Purkinje cell (primary cell): ENCODE measurements at places on chromosomes 7 and 10. TPM values are rescaled to one million over a fixed set of nuclear protein-coding genes. Genes with fewer than 3 reads are reported as not detected.

LIPA gene
- polyA plus RNA-seq, result 33.1 and 50.0 TPM in 2 replicates

MMRN2 gene
- polyA plus RNA-seq, result 0.46 and 0.52 TPM in 2 replicates

SPDYE9 gene
- 1.4 and 2.2 TPM in 2 replicates for polyA plus RNA-seq

OR2A12 gene
- not detected in 2 replicates for polyA plus RNA-seq

MYL10 gene
- not detected in 2 replicates for polyA plus RNA-seq

ZC3HAV1L gene
- polyA plus RNA-seq, result not detected in 2 replicates
